ENCODE measurements at places on chromosomes 5 and 9.

- no peak for DNase-seq
Observed at GRCh38 chr9:81575956-81576355, 113.4 kb downstream of the TLE1 start.

GRCh38 chr5:87754009-87754757 is 341.5 kb upstream of the CCNH start:
- DNase-seq = no peak

DNA sequence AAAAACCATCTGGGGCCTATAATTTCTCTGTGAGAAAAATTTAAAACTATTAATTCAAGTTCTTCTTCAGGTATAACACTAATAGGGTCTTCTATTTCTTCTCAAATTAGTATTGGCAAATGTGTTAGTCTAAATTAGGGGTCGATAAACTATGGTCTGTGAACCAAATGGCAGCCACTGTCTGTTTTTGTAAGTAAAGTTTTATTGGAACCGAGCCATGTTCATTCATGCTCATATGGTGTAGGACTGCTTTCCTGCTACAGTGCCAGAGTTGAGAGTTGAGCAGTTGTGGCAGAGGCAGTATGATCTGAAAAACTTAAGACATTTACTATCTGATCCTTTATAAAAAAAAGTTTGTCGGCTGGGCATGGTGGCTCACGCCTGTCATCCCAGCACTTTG is 29.1 kb downstream of the SEC61B start:
- no peak for DNase-seq

GRCh38 chr9:133050781-133051180 is 11.0 kb upstream of the CEL start:
- DNase-seq = no peak

DNA sequence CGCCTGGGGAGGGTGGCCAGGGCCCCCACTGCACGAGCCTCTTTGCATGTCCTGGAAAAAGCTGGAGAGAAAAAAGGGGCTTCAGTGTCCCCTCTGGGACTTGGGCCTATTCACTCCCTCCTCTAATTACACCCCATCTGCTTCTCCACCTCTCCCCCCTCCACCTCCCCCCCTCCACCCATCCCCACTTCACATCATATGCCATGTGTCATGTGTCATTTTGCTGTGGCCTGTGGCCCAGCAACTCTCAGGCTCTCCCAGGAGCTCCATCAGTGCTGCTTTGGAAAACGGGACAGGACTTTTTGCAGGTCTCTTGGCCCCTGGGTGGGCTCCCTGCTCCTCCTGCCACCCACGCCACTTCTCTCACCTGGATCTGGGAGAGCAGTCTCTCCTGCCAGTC is 68.7 kb downstream of the NTNG2 start:
- no peak for DNase-seq

- DNase-seq = no peak
Observed at GRCh38 chr9:96135076-96135752, 166.8 kb downstream of the HSD17B3 start.

DNA sequence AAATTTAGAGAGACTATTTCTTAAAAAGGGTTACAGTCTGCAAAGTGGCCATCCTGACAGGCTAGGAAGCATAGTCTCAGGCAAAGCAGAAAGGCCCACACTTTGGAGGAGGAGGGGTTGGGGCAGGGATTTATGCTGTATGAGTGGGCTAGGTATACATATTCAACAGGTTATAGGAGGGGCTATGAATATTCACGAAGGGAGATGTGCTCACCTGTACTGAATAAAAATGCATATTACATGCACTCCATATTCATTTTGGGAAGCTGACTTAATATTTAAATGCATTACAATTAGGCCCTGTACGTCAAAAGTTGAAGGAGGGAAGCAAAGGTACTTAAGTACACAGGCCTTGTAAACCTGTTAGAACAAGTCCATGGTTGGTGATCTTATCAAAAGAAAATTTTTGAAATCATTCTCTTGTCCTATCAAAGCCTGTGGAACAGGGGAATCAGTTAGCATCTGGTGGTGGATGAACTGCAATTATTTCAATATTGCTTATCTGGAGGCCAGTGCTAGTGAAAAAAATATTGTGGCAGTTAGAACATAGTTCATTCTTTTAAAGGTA is 1.6 kb downstream of the CENPP start:
- no peak for DNase-seq

DNA sequence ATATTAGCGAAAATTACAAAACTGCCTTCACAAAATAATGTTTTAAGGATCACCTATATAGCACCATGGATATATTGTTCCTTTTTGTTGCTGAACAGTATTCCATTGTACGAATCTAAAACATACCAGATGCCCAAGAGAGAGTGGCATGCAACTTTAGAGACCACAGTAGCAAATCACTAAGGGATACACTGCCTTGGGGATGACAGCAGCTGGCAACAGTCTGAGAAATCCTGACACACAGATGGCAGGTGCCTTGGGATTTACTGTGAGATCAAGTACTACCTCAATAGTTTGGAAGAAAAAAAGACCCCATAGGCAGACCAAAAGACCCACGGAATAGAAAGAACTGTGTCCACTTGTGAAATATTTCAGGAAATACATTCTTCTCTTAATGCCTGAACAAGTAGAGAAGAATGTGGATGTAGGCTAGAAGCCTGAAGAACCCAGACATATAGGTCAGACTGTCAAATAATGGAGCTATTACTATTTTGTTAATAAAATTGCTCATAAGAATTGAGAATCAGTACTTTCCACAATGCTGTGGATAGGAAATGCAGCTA is 53.4 kb downstream of the PLPP1 start:
- DNase-seq = no peak

DNA sequence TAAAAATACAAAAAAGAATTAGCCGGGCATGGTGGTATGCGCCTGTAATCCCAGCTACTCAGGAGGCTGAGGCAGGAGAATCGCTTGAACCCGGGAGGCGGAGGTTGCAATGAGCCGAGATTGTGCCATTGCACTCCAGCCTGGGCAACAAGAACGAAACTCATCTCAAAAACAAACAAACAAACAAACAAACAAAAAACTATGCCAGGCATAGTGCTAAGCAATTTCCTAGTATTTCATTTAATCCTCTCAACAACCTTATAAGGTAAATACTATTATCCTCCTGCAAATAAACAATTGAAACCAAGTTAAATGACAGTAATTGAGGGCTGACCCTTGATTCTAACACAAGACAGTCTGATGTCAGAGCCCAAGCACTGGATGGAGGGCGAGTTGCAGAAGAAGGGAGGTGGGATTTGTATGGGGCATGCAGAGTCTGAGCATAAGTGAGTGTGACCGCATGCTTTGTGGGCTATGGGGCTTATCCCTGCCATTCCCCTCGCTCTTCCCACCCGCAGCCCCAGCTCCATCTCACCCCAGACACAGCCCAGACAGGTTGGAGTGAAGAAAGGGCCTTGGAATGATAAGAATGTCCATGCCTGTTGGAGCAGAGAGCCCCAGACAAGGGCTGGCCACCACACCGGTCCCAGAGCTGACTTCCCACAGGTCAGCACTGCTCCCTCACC is 24.3 kb upstream of the RPS14 start:
- no peak for DNase-seq

DNA sequence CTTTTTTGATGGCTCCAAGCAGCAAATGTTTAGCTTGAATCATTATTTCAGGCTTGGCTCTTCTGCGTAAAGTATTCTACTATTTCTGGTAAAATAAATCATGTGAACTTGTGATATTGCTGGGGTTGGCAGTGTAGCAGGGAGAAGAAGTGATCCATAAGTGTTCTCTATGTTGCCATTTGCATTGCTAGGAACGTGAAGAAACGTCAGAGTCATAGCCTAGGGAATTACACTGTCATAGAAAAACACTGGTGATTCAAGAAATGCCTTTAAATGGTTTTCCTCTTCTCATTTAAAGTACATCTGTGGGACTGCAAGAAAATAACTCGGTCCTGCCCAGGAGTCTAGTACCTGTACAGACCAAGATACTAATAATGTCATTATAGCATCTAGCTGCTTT is 162.3 kb downstream of the PBX3 start:
- no peak for DNase-seq

DNA sequence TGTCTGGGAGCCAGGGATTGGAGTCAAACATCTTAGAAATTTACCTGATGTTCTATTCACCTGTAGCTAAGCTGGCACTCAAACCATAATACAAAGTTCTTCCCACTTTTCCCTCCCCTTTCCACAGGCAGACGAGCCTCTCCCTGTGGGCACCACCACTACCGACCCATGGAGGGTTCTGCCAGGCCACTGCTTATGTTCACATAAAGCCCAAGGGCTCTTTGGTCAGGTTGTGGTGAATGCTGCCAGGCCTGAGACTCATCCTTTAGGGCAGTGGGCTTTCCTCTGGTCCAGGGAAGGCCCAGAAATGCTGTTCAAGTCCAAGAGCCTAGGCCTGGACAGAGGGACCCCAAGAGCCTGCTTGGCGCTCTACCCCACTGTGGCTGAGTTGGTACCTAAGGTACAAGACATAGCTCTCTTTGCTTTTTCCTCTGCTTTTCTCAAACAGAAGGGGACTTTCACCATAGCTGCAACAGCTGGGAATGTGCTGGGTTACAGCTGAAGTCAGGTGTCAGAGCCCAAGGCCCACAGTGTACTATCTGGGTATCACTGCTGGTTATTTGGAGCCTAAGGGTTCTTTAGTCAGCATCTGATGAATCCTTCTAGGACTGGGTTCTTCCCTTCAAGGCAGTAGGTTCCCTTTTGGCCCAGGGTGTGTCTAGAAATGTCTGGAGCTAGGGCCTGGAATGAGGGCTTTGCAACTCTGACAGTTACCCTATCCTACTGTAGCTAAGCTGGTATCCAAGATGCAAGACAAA is 620.1 kb downstream of the TLE1 start:
- DNase-seq = no peak

- DNase-seq = no peak
Observed at GRCh38 chr5:89397096-89397495, 514.1 kb upstream of the MEF2C start.

DNA sequence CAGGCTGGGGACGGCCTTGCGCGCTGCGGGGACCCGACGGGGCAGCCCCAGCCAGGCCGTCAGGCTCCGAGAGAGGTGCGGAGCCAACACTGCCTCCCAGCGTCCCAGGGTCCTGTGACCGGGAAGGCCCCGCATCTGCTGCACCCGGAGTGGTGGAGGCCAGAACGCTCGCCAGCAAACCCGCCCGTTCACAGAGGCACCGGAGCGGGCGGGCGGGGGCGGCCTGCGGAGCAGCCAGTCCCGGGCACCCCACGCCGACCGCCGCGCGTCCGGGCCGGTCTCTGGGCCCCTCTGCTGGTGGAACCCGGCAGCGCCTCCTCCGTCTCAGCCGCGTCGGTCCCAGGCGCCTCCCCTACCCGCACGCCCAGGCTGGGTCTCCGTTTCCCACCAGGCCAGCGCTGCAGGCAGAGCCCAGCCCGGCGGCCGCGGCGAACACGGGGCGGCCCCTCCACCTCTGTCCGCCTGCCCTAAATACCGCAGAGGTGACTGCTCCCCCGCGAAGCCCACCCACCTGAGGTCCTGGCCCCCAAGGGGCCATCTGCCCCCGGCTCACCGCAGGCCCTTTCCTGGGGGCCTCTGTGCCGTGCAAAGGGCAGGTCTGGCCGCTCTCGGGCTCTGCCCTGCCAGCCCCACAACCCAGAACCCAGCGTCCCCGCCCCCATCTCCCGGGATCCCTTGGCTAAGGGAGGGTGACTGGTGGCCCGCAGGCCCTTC is 15.9 kb downstream of the EXD3 start:
- peak; percentile 14 for DNase-seq

DNA sequence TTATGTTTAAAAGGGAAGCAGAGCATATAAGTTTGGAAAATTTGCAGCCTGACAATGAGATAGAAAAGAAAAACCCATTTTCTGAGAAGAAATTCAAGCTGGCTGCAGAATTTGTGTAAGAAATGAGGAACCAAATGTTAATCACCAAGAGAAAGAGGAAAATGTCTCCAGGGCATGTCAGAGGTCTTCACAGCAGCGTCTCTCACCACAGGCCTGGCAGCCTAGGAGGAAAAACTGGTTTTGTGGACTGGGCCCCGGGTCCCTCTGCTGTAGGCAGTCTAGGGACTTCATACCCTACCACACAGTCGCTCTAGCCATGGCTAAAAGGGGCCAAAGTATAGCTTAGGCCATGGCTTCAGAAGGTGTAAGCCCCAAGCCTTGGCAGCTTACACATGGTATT is 32.1 kb upstream of the HSD17B4 start:
- DNase-seq = no peak

- DNase-seq = no peak
Observed at GRCh38 chr5:135341016-135341666, 57.9 kb downstream of the MACROH2A1 start.

DNA sequence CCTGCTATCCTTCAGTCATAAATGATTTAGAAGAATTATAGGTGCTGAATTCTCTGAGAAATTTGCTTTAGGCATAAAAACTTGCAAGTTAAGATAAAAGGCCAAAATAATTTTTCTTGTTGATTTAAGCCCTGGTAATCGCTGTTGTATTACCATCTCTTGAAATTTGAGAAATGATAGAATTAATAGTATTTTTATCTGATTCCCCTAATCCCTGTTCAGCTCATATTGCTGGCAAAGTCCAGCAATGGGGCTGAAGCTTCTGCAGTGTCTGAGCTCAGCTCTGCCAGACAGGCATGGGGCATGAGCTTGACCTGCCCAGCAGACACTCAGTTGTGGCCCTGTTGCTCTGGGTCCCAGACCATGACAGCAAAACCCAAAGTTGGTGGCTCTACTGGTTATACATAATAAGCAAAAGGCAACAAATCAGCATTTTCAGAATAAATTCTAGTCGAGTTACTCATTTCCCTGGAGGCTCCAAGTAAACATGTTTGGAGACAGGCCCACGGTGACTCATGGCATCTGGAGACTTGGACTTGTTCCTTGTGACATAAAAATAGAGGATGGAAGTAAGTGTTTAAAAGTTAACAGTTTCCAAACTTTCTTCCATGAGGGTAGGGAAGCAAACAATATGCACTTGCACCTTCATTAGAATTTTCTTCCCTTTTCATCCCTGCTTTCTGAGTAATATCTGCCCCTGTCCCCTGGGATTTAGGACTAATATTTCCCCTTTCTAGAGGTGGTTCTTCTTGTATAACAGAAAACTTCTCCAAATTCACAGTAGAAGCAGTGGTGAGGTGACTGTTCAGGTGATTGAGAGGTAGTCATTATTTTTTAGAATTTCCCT is 60.2 kb upstream of the SLC2A8 start:
- no peak for DNase-seq

GRCh38 chr9:89274838-89275237 is 36.2 kb upstream of the CKS2 start:
- DNase-seq = no peak

- DNase-seq = no peak
Observed at GRCh38 chr5:156475182-156476157, 148.5 kb downstream of the SGCD start.

- DNase-seq = no peak
Observed at GRCh38 chr5:1336749-1337488, 8.0 kb downstream of the CLPTM1L start.

GRCh38 chr9:103798620-103799019 is 295.5 kb upstream of the SMC2 start:
- DNase-seq = no peak

GRCh38 chr5:169221519-169221918 is 79.4 kb downstream of the SLIT3 start:
- no peak for DNase-seq

- no peak for DNase-seq
Observed at GRCh38 chr9:112063151-112063550, 111.9 kb downstream of the SUSD1 start.

- DNase-seq = no peak
Observed at GRCh38 chr9:93646640-93647178, 70.3 kb downstream of the PHF2 start.

Data from activated CD8-positive, alpha-beta memory T cell treated with anti-CD3 and anti-CD28 coated beads for 1 hour (primary cell).